Amniotic epithelial cell (primary cell): ENCODE measurements at places on chromosomes 1 and 21.

DNA sequence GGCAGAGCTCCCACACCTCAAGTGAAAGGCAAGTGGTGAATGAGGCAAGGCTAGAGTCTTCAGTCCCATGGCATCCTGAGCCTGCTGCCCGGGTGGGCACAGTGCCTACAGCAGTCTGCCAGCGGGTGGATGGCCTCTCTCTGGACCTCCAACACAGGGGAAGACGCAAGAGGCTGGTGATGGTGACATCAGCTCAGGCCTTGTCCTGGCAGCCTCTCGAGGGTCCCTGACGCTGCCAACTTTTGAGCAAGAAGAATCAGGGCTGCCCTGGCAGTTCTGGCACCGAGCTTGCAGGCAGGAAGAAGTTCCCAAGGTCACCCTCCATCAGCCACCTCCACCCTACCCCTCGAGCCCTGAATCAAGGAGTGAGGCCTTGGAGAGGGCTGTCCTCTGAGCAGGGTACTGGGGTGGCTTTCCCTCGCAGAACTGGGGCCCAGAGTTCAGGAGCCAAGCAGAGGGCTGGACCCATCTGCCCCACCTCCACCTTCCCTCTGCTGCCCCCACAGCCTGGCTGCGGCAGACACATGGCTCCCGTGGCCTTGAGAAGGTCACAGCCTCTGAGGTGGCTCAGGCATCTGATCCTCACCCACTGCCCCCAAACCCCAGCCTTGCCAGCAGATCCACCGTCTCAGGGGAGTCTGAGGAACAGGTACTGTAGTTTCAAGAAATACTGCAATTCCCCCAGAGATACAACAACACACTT lies 5.8 kb downstream of the RAP1GAP start:
- DNase-seq: no peak

DNA sequence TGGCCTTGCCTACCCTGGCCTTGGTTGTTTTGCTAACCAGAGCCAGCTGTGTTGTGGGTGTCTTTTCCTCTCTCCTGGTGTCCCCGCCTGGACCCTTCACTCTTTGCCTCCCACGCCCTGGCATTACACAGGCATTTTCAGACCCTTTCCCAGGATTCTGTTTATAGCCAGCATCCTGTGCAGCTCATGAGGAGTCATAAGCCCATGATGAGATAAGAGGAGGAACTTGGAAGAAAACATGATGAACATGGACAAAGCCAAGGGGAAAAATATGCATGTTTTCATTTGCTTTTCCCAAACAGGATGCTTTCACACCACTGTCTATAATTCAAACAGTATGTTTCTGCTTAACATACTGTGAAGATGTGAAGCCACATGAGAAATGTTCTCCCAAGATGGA lies 18.7 kb upstream of the WARS2 start:
- DNase-seq: peak; percentile 72

DNA sequence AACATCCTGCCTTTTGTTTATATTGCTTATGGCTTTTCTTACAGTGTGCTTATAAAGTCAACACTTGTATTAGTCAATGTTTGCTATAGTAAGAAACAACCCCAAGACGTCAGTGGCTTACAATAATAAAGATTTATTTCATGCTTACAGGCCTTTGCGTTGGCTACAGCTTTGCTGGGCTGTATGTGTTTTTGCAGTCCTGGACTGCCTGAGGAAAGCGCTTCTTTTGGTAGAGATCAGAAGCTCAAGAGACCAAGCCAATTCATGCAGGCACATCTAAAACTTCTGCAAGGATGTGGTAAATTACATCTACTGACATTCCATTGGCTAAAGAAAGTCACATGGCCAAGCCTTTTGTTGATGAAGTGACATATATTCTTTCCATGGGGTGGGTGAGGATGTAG lies 17.5 kb upstream of the PRKAA2 start:
- no peak for DNase-seq

DNA sequence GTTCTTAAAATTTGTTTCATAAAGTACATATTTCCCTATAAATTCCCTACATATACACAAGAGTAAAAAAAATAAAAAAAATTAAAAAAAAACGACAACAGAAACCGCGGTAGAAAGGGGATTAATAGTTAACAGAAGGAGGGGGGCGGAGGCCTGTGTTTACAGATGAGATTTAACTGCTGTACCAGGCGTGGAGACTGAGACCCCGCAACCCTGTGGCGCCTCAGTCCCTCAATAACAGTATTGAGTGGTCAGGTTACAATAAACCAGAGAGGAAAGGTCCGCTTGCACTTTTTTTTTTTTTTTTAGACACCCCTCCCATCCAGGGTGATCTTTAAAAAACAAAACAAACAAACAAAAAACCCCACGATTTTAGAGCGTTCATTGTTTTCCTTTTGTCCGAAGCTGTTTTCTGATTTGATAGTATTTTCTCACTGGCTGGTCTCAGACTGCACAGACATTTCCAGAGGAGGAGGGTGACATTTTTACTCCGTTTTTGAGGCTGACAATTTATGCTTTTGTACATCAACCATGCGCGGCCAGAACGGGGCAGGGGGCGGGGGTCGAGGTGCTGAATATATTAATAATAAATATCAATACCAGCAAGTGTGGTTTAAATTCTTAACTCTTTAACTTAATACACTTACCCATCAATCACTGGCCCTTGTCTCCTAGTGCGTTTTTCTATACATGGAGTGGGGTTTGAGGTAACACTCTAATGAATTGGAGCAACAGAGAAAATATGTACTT lies 1223.9 kb downstream of the BRINP3 start:
- no peak for DNase-seq

DNA sequence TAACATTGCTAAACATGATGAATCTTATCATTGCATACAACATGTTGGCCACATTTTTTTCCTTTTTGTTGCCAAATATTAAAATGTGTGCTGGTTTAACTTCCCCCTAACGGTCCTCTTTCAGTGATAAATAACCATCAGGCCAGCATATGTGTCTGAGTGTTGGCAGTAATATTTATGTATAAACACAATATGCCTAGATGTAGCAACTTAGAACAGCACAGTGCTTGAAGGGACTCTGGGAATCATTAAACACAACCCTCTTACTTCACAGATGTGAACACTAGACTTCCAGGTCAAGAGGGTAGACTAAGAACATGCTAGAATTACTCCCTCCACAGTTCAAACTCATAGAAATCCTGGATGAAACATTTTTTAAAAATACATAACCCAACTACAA lies 581.8 kb downstream of the PLPP3 start:
- DNase-seq: no peak

- no peak for DNase-seq
These were observed 5.1 kb upstream of the MYBPH start for GRCh38 chr1:203180611-203181330.

DNA sequence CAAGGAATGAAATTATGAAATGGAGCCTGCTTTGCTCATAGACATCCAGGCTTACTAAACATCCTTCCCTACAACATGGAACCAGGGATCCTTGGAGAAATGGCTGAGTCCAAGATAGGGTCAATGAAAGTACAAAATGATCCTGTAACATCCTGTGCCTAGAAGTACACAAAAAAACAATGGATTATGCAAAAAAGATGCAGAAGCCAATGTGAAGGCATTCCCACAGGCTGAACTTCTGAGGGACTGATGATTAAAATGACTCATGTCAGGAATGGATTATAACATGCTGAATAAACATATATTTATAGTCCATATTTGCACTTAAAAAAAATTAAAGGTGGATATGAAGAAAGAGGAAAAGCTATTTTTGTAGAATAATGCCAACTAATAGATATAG lies 10.4 kb upstream of the HOOK1 start:
- no peak for DNase-seq

- no peak for DNase-seq
These were observed 209.4 kb upstream of the SNX7 start for GRCh38 chr1:98452162-98452561.

DNA sequence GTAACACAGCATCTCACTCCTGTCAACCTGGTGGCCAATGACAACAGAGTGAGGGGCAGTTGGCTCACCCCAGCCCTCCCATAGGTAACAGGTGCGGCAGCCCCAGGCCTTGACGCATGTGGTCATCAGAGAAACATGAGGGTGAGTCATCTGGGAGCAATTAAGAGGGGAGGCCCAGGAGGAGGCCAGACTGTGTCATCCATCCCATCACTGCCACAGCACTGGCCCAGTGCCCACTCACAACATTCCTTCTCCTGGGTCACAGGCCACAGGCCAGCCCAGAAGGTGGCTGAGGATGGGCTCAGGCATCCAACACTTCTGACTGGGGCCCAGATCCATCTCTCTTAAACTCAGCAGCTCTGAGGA lies 17.1 kb downstream of the TEX35 start:
- DNase-seq: peak; percentile 62

DNA sequence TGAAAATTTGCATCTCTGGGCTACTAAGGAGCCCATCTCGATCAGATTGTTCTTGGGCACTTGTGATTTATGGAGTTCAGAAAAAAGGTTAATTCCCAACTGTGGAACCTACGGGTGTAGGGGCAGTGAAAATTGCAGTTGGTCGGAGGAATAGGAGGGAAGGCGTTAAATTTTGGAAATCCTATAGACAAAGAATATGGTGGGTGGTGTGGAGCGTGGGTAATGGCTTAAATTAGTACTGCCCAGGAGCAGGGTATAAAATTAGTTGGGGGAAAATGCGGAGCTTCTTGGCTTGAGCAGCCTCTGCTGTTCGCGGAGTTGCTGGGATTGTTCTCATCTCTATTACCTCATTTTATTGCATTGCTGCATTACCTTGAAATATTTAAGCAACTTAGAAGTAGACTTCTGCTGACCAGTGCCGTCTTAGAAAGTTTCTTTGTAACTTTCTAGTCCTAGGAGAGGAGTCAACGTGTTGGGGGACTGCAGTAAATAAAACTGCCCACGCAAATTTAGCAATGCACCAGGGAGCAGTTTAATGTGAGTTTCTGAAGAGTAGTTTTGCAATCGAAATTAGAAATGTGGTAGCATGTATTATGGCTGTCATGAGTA lies 514 bp downstream of the S1PR1 start:
- DNase-seq: peak; percentile 95

DNA sequence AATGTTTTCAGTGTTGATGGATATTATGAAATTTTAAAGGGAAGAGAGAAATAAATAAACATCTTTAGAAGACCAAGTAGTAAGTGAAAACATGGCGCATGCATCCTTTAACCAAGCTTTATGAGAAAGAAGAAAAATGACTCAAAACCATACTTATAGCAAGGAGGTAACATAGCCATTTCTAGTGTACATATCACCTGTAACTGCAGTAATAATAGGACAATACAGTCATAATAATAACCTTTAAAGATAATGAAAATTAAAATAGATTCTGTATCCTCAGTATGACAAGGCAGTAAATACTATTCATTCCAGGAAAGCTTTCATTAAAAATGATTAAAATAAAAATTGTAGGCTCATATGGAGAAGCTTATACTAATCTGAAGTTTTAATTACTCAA lies 141.2 kb downstream of the COL24A1 start:
- DNase-seq: no peak

DNA sequence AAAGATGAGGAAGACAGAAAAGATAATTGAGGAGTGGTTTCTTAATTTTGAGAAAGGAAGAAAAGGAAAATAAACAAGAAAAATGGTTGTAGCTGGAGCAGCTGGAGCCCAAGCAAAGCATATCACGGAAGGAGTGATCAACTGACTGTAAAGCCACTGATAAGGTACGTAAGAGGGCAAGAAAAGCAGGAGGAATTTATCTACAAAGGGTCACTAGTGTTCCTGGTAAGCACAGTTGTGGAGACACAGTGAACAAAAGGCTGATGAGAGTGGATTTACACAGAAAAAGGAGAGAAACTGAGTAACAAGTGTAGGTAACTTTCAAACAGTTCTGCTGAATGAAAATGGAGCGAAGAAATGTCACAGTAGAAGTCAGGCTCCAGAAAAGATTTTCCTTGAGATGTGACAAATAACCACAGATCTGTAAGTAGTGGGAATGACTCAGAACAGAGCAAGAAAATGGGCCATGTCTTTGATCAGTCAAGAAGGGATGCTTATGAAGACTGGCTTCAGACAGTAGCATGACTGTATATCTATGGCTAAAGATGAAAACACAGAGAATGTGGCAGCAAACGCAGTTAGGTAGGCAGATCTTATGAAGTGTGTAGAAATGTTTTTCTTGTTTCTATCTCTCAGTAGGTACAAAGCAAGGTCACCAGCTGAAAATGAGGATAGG lies 45.6 kb upstream of the RBM34 start:
- DNase-seq: peak; percentile 26

- peak; percentile 29 for DNase-seq
These were observed 89.2 kb upstream of the SELENON start for GRCh38 chr1:25710583-25711347.

DNA sequence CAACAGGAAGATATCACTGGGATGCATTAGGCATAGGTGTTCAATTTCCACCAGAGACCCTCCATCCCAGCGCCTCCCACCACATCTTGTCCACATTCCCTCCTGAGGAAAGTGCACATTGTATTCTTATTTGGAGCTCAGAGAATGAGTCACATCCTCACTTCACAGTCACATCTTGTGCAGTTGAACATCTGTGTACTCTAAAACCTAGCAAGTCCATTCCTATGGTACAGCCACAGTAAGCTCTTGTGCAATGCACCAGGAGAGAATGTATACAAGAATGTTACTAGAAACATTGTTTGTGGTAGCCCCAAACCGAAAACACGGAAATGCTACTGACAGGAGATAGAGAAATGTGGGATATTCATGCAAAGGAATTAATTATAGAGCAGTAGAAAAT lies 1.6 kb upstream of the KDF1 start:
- peak; percentile 98 for DNase-seq

- no peak for DNase-seq
These were observed 27.8 kb upstream of the EPS8L3 start for GRCh38 chr1:109791495-109792043.

GRCh38 chr1:203765029-203765837 lies at the start of gene LAX1:
TSS of gene LAX1 (plus strand) at chr1:203765183. CDS start at chr1:203765566, 383 bp downstream.
- DNase-seq: no peak

DNA sequence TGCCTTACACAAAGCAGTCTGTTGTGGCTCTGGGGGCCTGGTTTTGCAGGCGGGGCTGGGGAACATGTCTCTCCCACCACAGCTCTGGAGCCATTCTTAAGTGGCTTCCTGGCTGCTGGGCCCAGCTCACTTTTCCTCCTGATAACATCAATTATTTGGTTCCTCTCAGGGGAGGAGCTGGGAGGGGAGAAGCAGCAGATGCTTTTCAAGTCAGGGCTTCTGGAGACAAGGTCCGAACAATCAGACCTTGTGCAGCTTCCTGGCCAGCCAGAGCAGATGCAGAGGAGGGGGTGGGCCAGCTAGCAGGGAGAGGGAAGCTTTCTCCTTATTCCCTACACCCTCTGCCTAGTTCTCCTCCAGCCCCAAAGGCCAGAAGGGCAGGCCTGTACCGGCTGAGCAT lies 3.7 kb upstream of the PAQR6 start:
- no peak for DNase-seq

DNA sequence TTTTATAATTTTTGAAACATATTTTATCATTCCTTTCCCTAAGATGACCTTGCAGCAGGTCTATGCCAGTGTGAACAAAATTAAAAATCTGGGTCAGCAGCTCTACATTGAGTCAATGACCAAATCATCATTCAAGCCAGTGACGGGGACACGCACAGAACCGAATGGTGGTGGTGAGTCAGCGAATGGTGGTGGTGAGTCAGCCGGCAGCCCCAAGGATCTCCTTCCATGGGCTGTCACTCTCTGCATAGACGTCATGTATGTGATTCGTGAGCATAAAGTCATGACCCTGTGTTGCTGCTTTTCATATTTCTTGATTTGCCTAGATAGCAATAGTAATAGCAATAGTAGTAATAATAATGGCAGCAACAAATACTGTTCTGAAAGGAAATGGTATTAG lies 26.3 kb downstream of the PER3 start:
- DNase-seq: peak; percentile 84

- peak; percentile 97 for DNase-seq
These were observed 81.8 kb downstream of the CDC7 start for GRCh38 chr1:91582431-91582921.

GRCh38 chr1:55695151-55695550 lies 480.0 kb upstream of the USP24 start:
- DNase-seq: no peak
